ENCODE measurements at places on chromosomes 13 and 19.

DNA sequence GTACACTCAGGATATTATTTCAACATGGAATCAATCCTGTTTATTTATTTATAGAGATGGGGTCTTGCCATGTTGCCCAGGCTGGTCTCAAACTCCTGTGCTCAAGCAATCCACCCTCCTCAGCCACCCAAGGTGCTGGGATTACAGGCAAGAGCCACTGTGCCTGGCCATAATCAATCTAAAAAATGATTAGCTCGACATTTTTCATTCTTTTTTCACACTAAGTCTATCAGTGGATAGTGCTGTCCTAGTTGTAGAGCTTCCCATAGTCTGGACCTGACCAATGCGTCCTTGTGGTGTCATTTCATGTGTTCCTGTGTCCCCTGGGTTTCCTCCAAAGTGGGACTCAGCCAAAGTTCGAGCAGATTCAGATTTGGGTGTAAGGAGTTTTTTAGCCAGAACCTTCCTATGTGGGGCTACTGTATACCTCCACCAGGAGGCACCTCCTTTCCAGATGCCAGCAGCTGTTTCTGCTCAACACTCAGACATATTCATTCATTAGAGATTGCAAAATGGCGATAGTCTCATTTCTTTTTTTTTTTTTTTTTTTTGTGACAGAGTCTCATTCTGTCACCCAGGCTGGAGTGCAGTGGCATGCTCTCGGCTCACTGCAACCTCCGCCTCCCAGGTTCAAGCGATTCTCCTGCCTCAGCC lies 61.1 kb downstream of the MAP4K1 start:
- no peak for DNase-seq

DNA sequence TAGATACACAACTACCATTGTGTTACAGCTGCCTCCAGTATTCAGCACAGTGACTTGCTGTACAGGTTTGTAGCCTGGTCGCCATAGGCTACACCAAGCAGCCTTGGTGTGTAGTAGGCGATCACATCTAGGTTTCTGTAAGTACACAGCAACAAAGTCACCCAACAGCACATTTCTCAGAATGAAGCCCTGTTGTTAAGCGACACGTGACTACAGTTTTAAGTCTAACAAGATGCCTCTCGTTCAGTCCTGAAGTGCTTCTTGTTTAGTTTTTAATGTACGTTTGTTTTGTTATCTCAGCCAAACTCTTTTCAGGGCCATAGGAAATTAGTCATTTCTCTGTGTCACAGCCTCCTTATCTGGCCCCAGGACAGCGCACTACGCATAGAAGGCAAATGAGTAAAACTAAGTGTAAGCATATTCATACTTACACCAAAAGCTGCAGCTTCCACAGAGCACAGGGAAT lies 50.0 kb upstream of the GPR183 start:
- peak; percentile 64 for DNase-seq

- no peak for DNase-seq
Observed at GRCh38 chr13:66914155-66914554, 316.0 kb downstream of the PCDH9 start.

DNA sequence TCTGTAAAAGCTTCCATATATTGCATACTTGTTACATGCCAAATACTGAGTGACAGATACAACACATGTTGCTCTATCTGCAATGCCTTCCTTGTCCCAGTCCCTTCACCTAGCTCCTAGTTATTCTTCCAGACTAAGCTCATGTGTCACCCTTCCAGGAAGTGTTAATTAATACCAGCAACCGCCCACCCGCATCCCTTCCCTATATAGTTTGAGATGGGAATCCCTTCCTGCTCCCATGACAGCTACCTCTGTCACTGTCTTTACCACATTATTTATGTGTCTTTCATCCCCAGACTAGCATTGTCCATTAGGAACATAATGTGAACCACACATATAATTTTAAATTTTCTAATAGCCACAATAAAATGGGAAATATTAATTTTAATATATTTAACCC lies 49.5 kb upstream of the FRY start:
- DNase-seq = no peak

GRCh38 chr13:50200569-50200968 lies 185.3 kb downstream of the KCNRG start:
- DNase-seq = no peak

GRCh38 chr13:38415233-38415632 lies 65.6 kb downstream of the UFM1 start:
- no peak for DNase-seq

DNA sequence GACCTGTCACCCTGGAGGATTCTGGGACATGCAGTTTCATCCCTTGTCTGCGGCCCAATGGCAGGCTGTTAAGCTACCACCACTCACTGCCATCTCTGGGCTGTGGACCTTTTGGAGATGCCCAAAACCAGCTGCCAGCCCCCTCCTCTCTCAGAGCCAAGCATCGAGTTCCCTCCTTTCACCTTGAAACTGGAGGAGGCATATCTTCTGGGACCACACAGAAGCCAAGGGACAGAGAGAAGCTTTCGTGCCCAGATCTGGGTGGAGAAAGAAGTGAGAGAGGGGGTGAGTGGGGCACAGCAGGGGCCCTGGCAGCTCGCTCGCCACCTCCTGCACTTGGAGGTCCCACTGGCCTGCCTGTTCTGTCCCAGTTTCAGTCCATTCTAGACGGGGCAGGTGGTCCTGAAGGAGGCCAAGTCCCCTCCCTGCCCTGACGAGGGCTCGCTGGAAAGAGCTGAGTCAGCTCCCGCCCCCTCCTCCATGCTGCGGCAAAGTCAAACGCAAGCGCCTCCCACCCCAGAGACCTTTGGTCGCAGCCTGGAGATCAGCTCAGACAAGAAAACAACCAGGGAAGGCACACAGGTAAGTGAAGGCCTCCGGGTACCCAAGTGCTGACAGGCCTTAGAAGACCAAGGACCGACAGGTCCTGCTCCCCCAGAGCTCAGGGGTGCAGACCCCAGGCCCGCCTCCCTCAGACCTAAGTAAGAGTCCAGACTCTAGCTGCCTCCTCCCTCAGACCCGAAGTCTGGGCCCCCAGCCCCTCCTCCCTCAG lies 3.8 kb downstream of the BCAT2 start:
- DNase-seq = no peak

- no peak for DNase-seq
Observed at GRCh38 chr13:42575938-42576337, 2.0 kb downstream of the TNFSF11 start.

- DNase-seq = no peak
Observed at GRCh38 chr13:33710924-33711323, 107.0 kb upstream of the RFC3 start.

DNA sequence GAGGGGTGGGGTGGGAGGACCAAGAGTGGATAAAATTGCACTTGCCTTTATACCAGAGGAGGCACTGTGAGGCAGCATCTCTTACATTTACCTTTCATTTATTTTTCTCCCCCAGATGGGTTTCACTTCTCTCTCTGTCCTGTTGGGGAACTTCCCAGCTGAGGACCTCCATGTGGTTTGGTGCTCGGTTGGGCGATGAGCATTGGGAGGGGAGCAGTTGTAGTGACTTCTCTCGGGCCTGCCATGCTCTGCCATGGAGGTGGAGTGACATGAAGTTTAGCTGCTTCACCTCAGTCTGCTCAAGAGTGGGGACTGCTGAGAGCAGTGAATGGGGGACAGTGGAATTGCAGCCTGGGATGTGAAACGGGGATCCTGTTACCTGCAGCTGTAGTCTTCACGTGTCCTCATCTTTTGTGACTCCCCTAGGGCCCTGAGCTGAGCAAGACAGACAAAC lies 23.1 kb upstream of the CXCL17 start:
- DNase-seq = no peak

DNA sequence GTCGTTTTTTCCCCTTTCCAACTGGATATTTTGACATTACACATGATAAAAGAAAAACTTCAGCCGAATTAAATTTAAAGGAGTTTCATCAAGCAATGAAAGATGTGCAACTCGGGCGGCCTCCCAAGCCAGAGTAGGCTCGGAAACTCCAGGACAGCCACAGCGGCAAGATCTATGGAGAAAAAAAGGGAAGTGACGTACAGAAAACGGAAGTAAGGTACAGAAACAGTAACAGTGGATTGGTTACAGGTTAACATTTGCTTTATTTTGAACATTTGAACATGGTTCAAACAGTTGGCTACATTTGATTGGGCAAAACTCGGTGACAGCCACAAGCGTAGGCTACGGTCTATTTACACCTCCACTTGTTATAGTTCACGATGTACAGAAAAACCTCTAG lies 30.5 kb upstream of the FAM124A start:
- no peak for DNase-seq

GRCh38 chr19:3363841-3364500 lies 2.4 kb upstream of the NFIC start:
- no peak for DNase-seq

DNA sequence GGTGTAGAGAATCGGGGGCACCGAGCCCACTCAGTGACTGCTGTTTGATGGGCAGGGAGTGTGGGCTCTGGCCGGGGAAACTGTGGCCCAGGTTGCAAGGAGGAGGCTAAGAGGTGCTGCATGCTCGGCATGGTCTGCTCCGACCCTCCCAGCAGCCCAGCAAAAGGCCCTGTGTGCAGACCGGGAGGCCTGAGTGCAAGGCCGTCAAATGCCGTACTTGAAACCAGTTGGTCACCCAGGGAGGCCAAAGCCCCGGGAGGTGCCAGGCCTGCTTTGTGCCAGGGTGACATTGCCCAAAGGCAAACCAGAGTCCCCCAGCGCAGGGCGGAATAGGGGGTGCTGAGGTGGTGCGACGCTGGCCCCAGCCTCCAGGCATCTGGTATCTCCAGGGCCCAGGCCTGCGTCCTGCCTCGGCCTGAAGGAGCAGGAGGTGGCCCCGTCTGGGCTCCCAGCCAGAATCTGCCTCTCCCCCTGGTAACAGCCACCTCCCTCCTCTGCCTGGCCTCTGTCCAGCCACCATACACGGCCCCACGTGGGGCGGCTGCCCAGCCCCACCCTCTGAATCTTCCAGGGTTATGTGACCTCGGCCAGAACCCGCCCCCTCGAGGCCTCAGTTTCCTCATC lies 4.0 kb downstream of the PIK3R2 start:
- DNase-seq = no peak

GRCh38 chr19:51926426-51926783 lies 867 bp upstream of the ZNF613 start:
- no peak for DNase-seq

DNA sequence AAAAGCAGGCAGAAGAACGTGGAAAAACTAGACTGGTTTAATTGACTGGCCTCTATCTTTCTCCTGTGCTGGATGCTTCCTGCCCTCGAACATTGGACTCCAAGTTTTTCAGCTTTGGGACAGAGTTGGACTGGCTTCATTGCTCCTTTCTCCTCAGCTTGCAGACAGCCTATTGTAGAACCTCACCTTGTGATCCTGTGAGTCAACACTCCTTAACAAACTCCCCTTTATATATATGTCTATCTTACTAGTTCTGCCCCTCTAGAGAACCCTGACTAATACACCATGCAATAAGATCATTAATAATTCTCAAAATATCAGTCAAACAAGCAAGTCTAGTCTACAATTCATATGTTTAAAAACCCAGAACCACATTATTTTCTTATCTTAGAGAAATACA lies 662.4 kb downstream of the TBC1D4 start:
- no peak for DNase-seq

DNA sequence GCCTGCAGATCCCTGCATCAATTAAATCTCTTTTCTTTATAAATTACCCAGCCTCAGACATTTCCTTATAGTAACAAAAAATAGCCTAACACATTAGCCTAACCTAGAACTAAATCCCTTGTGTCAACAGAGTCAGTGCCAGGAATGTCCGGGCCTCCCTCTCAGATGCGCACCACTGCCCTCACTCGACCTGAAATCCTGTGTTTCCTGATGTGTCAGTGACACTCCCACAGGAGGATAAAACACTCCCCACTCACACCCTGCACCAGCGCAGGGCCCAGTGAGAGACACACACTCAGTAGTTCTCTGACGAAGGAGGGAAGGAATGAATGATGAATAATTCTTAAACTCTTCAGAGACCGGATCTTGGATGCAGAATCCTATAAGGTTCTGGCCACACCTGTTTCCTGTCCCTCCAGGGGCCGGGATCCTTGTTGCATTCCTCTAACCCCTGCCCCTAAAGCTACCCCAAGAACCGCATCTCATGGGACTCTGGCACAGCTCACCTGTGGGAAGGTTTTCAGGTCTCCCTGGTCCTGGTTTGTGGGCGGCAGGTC lies 3.1 kb downstream of the CEACAM3 start:
- no peak for DNase-seq

GRCh38 chr19:38714354-38714778 lies 29.9 kb downstream of the CAPN12 start:
- DNase-seq = no peak

DNA sequence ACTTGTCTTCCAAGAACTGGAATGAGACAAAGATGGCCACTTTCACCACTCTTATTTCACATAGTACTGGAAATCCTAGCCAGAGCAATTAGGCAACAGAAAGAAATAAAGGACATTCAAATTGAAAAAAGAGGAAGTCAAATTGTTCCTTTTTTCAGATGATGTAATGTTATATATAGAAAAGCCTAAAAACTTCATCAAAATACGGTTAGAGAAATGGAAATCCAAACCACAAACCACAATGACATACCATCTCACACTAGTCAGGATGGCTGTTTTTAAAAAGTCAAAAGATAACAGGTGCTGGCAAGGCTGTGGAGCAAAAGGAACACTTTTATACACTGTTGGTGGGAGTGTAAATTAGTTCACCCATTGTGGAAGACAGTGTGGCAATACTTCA lies 113.3 kb upstream of the SPRY2 start:
- DNase-seq = no peak

DNA sequence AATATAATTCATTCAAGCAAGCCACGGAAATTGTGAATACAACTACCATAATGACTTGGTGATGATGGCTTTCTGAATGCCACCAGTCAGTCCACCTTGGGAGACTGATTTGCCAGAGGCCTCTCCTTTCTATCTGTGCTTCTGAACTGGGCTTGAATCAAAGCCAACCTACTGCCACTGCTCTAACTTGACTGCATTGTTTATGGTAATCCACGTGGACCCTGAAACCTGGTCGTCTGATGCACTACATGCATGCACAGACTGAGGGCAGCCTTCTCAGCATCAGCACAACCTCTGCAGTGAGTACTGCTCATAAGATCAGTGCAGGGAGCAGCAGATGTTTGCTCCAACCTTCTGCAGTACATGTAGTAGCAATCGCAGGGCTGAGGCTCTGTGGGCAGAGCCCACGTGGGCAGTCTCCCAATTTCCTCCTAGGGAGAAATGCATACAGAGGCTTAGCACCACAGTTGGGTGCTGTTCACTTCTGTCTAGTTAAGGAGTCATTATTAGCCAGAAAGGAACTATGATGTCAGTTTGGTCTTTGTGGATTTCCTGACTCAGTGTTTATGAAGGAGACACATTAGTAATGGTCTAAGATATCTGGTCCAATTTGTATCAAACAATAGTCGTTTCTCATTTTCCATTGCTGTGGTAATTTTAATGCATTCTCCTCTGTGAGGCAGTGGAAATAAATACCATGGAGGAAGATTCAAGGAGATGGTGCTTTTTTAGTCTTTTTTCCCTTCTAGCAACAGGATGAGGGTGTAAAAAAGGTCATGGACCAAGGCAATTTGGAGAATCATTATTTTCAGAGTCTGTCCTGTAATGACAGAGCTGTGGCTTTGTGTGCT lies 82.5 kb downstream of the AKAP11 start:
- no peak for DNase-seq

- no peak for DNase-seq
Observed at GRCh38 chr19:46840498-46840942, 10.1 kb downstream of the AP2S1 start.
